ENCODE measurements at places on chromosomes 13 and 19.

DNA sequence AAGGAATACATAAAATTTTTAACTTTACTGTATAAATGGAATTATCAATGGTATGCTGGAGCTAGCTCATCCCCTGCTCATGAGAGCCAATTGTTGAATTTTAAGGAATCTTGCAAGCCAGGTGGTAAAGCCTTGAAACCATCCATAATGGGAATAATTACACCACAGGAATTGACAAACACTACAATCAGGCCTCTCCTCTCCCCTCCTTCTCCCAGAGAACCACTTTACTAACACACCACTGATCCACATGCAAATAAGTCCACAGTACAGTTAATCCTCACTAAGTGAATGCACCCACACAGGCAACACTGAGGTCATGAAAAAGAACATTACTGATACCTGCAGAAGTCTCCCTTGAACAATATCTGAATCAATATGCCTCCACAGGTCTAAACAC lies 140.5 kb downstream of the KLF12 start:
- DNase-seq: no peak

GRCh38 chr19:37990362-37990761 lies 83.4 kb downstream of the SIPA1L3 start:
- no peak for DNase-seq

DNA sequence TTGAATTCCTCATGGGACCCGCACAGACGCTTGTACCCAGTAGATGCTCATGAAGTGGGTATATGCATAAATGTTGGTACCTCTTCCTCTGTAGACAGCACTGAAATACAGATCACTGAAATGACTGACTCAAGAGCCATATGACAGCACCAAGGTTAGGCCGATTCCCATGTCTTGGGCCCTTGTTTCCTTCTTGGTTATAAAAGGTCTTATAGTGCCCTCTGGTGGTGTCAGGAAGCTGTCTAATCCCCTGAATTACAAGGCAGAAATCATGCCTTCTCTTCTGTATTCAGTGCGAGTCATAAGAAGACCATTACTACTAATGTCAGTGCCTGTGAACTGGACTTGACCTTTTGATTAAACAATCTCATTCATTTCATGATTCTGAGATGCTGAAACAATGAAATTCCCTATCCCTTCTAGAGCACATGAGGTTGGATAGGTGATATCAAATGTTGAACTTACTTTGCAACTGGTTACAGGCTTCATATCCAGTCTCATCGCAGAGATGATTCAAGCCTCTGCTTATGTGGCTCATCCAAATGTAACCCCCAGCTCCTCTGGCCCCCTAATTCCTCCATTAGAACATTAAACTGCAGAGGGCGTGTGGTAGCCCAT lies 59.7 kb downstream of the SPATA13 start:
- DNase-seq: peak; percentile 66

- DNase-seq: no peak
These were observed 5.9 kb upstream of the ACOD1 start for GRCh38 chr13:76942363-76942762.

DNA sequence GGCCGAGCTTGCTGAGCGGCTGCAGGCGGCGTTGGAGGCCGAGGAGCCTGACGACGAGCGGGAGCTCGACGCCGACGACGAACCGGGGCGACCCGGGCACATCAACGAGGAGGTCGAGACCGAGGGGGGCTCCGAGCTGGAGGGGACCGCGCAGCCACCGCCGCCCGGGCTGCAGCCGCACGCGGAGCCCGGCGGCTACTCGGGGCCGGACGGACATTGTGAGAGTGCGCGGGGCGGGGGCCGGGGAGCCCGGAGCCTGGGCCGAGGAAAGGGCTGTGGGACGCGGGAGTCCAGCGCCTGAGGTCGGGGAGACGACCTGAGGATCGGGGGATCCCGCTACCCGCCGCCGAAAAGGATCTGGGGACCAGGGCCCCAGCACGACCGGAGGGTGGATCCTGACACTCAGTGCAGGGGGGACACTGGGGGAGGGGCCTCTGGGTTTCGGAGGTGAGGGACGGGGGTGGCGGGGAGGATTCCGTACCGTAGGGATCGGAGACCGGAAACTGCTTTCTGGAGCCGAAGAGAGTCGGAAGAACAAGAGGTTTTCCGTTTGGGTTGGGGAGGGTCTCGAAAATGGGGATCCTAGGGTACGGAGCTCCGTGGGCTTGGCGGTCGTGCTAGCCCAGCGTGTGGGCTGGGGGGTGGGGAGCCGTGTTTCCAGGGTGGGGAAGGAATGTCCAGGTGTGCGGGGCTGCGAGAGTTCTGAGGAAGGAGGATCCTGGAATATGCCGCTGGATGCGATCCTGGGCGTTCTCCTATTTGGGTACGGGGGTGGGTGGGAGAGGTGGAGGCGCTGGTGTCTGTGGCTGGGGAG lies 616 bp downstream of the HNRNPUL1 start:
- DNase-seq: peak; percentile 66

- DNase-seq: no peak
These were observed 122.3 kb downstream of the B3GLCT start for GRCh38 chr13:31322026-31322425.

- DNase-seq: no peak
These were observed 2.3 kb upstream of the SLC25A15 start for GRCh38 chr13:40787062-40787461.

- no peak for DNase-seq
These were observed 3.7 kb upstream of the RASL11A start for GRCh38 chr13:27266917-27267316.

GRCh38 chr19:3276341-3276799 lies 51.9 kb downstream of the CELF5 start:
- DNase-seq: peak; percentile 83

- no peak for DNase-seq
These were observed 673 bp downstream of the IFNL4 start for GRCh38 chr19:39247701-39248664.

All from K562 (cell line).